Stimulated activated CD8-positive, alpha-beta memory T cell treated with anti-CD3 and anti-CD28 coated beads, Interleukin-15, amount 100 ng/mL, for 4 hours (primary cell): ENCODE measurements at places on chromosomes 5 and 9.

DNA sequence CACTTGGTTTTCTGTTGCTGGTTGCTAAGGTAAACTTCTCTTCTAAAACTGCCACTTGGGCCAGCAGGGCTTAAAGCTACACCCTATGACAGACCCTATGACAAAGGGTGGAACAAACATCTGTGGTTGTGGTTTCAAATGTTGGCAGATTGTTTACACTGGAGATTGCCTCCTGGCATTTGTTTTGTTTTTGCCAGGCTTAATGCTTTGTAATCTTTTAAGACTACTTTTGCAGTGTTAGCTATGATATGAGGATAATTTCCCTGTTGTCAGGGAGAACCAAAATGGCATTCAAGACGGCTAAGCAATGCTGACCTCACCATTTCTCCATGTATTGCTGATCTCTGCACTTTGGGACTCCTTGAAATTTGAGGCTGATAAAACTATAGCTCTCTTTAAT is 50.3 kb downstream of the MAMDC2 start:
- no peak for DNase-seq

DNA sequence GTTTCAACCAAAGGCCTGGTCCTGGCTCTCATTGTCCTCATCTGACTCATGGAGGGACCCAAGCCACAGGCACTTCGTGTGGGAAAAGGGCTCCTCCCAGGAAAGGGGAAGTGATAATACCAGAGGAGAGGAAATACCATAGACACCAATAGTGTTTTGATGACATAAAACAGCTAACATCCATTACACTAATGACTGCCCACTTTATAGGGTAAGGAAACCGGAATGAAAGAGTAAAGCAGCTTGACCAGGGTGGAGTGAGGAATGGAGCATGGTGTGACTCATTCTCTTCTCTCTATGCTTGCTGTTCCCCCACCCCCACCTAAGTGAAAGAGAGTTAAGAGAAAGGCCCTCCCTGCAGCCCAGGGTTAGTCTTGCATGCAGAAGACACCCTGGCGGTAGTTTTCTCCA is 67.4 kb upstream of the HRH2 start:
- DNase-seq, result no peak

DNA sequence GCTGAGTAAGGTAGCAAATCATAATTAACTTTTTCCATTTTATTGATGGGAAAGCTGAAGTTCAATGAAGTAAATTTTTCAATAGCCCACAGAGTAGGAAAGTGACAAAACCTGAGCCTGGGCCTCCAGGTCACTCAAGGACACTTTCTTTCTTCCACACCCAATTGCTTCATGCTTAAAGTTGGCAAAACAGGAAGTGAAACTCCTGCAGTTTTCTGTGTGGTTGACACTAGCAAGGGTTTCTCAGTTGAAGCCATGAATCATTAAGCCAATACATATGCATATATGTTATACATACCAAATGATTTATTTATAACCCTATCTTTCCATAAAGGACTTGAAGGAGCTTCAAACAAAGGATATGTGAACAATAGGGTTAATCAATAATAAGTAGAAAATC is 13.9 kb downstream of the TLR4 start:
- DNase-seq, result no peak

DNA sequence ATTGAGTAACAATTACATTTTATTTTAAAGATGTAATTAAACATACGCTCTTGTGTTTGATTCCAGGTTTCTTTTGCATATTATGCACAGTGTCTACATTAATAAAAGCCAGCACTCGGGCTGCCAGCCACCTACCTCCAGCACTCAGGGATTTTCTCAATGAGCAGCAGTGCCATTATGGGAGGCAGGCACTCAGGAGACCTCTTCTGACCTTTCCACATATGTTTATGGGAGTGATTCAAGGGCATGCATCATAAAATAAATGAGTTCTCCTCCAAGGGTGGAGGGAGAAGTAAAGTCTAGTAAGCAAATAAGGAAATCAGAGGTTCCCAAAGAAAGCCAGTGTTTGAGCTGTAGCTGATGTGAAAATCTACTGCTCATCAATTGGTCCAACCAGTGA is 119.8 kb upstream of the IRX2 start:
- DNase-seq, result no peak

DNA sequence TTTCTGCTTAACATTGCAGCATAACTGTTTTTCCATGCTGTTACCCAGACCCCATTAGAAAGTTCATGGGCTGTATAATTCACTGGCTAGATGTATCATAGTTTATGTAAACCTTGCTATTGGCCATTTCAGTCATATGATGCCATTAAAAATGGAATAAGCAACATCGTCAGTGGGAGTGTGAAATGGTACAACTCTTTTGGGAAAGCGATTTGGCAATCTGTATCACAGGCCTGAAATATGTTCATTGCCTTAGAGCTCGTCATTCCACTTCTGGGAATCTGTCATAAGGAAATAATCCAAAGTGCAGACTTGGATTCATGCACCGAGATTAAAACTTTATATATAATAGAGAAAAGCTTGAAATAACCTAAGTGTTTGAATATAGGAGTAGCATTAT is 77.9 kb upstream of the KLF4 start:
- DNase-seq, result no peak

- DNase-seq, result no peak
These were observed 36.3 kb downstream of the MSX2 start for GRCh38 chr5:174760721-174761120.

DNA sequence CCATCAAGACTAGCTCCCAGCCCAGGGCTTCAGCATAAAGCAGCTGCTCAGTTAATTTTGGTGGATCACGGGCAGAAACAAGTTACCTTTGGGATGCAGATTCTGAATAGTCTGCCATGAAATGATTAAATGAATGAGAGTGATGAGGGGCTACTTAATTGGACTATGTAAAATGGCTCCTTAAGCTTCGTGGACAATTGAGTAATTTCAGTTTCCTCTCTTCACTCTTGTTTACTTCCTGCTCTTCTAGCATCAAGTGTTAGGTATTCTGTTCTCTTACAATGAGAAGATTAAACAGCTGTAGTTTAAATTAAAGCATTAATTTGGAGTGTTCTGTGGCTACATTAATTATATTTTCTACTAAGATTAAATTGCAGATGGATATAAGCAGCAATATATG is 28.1 kb downstream of the PIK3R1 start:
- DNase-seq, result no peak

GRCh38 chr5:69416699-69417098 is 1.8 kb downstream of the MARVELD2 start:
- no peak for DNase-seq

DNA sequence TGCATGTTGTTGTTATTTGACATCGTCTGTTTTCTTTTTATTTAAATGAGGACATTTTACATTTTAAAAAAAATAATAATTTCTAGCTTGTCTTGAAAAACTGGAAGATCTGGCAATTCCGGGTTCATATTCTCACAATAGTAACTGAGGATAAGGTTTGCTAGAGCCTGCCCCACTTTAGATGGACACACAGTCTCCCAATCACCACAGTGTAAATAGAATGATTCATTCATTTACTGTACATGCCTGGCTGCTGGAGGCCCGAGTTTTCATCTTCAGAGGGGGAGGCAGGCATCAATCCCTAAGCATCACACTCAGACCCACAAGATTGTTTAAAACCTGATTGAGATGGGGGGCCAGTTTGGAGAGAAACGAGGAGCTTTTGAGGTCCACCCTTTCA is 2039.7 kb upstream of the WWC1 start:
- DNase-seq, result no peak

DNA sequence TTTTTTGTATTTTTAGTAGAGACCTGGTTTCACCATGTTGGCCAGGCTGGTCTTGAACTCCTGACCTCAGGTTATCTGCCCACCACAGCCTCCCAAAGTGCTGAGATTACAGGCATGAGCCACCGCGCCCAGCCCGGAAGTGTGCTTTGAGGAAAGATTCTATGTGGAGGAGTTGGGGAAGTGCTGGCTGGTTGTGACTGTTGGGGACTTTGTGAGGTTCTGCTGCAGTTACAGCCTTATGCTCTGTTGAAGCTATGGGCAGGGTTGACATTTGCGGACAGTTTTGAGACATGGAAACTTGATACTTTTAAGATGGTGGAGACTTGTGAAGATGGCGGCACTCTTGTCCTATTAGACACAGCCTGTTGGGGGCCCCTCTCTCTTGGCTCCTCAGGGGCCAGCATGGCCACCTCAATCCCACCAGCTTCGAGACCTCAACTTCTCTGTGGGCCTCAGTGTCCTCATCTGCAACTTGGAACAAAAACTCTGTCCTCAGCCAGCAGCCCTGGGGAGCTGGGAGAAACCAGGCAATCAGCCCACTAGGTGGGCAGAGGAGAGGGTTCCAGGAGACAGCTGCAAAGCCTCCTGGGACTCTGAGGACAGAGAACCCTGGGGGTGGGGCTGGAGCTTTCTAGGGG is 24.9 kb downstream of the C9orf50 start:
- no peak for DNase-seq

GRCh38 chr9:81694541-81694940 is 5.2 kb upstream of the TLE1 start:
- no peak for DNase-seq

DNA sequence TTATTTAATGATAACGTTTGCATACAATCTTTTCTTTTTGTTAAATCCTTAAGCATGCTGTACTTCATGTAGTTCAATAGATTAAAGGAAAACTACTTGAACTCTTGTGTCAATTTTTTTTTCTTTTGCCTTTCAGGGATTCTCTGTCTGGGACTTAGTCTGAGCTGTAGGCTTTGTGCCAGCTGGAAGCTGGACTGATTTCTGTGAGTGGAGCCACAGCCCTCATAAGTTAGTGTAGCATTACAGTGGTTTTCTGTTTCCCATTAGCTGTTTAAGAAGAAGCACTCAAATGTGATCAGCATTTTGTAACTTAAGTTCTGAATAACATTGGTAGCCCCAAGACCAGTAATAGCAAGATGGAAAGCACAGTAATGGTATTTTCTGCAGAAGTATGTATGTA is 330.6 kb upstream of the MEF2C start:
- no peak for DNase-seq

DNA sequence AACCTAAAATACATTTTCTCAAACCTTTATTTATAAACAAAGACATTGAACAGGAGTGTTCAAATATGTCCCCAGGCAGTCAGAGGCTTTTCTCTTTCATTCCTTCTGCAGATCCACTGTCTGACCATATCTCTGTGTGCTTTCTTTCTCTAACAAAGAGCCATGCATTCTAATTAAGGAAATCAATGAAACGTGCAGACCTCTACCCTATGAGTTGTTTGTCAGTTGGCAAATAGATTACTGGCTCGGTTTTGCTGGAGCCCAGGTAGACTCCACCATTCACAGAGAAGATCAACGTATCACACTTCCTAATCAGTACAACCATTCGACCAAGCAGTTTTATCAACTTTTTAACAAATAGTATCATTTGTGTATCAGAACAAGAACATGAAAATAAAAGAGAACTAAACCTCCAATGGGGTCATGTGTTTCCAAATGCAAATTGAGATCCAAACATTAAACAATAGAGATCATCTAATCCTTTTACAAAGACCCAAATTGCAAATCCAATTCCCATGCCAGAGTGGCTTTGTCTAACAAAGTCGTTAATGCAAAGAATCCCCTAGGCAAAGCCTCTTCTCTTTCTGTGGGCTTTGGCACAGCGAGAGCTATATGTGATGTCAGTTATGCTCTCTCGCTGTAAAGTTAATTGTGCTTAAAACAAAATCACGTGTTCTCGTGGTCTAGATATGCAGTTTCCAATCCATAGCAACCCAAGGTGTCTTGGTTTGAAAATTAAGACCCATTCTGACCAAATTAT is 16.8 kb downstream of the KLF4 start:
- no peak for DNase-seq

- DNase-seq, result no peak
These were observed 21.9 kb upstream of the CFAP95 start for GRCh38 chr9:69798744-69799143.

DNA sequence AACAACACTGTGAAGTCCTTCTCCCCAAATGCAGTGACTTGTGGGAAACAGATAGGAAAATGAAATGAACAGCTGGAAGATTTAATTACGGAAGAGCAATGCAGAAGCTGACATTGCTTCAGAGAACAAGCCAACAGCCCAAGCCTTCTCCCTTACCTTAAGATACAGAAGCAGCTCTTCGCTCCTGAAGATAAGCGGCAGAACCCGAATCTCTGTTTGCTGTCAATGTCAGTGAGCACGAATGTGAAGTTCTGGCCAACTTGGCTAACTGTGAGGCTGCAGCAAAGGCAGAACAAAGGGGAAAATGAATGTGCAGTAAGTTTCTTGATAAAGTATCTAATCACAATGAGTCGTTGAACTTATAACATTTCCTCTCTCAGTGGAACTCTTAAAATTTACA is 172.4 kb downstream of the DENND1A start:
- DNase-seq, result no peak

GRCh38 chr5:72474046-72474500 is 33.1 kb downstream of the ZNF366 start:
- DNase-seq, result no peak

DNA sequence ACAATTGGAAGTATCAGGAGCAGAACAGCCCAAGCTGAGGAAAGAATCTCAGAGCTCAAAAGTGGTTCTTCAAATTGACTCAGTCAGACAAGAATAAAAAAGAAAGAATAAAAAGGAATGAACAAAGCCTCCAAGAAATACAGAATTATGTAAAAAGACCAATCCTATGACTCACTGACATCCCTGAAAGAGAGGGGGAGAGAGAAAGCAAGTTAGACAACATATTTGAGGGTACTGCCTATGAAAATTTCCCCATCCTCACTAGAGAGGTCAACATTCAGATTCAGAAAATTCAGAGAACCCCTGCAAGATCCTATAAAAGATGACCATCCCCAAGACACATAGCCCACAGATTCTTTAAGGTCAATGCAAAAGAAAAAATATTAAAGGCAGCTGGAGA is 173.2 kb downstream of the ALDH1A1 start:
- DNase-seq, result no peak

GRCh38 chr9:22124263-22125011 is 115.3 kb upstream of the CDKN2B start:
- DNase-seq, result no peak

DNA sequence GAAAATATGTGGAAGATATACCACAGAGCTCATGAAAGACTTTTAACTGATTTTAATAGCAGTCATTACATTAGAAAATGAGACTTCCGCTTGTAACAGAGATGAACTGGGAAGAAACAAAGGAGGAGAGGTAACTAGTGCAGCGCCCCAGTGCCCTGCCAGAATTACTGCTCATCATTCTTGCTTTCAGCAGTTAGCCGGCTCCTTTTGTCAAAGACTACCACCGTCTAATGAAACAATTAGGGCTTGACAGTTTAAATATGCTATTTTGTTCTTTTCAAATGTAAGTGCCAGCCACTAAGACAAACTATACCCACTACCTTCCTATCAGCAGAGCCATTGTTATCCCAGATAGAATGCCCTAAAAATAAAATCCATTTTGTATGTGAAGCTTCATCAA is 328.4 kb downstream of the EFNA5 start:
- no peak for DNase-seq

- DNase-seq, result no peak
These were observed 105.9 kb upstream of the TARS1 start for GRCh38 chr5:33334829-33335228.

GRCh38 chr5:37988454-37989046 is 148.7 kb upstream of the GDNF start:
- no peak for DNase-seq

GRCh38 chr5:132274050-132274792 is 16.7 kb downstream of the PDLIM4 start:
- DNase-seq, result no peak

- DNase-seq, result no peak
These were observed 6.1 kb upstream of the SLC34A1 start for GRCh38 chr5:177377851-177378776.
